COLO829 (cell line): ENCODE measurements at places on chromosomes 11 and 22.

GRCh38 chr11:119661226-119661625, 67.8 kb downstream of the NECTIN1 start:
- no peak for DNase-seq

DNA sequence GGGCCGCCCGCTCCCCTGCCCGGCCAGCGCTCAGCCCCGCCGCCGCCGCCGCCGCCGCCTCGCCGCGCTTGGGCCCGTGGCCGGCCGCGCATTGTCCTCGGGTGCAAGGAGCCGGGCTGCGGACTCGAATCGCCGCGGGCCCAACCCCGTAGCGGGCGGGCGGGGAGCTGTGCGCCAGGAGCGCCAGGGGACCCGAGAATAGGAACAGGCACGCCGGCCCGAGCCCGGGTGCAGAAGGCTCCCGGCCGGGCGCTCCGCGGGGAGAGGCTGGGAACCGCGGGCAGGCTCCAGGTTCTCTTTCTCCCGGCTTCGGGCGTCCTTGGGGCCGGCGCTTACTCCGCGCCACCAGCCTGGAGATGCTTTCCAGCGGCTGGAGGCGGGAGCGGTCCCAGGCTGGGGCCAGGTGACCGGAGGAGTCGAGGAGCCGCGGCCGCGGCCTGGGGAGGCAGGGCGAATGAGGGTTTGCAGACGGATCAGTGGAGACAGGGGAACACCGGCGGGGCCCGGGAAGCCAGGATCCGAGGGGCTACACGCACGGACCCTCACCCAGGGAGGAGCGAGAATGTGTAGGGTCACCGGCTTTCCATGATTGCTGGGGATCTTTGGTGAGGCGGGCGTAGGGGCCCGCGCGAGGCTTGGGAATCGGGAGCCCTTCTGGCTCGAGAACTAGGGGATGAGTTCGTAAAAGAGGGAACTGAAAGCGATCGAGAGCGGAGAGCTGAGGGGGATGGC, 726 bp downstream of the PKNOX2 start:
- no peak for DNase-seq

DNA sequence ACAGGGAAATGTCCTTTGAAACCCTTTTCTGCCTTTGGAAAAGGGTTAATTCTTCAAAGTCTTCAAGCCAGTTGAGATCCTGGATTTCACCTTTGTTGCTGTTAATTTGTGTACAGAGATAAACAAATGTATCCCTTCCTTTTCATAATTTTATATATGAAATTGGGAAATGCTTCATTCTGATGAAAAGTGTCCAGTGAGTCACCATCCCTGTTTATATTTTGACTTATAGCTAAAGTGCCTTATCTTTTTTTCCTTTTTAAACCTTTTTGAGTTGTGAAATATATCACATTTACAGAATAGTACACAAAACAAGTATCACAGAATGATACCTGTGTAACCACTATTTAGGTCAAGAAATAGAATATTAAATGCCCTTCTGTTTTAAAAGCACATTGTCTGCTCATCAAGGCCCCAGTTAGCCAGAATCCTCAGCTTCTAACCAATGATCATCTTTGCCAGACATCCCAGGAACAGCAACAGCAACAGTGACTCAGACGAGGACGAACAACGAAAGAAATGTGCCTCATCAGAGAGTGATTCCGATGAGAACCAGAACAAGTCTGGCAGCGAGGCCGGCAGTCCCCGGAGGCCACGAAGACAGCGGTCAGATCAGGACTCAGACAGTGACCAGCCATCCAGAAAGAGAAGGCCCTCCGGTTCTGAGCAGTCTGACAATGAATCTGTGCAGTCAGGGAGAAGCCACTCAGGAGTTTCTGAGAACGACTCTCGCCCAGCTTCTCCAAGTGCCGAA, 27.3 kb downstream of the CTR9 start:
- DNase-seq: peak; percentile 29

DNA sequence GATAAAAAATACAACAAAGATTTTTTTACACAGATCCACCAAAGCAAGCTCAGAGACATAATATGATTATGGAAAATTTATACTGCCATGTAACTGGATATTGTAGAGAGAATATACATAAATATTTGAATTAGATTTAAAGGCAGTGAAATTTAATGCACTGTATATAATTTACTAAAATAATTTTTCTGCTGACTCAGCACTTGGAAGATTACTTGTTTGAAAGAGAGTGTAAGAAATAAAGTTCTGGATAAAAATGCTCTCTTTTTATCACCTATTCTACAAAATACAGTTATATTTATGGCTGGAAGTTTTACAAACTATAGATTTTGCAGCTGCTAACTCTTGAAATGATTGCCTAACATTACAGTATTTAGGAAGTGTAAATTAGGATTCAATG, 628.3 kb upstream of the CHORDC1 start:
- DNase-seq: no peak

GRCh38 chr11:86374586-86374985, at the start of gene CCDC81:
TSS of gene CCDC81 (plus strand) at chr11:86374887. CDS start at chr11:86375164, 277 bp downstream.
- no peak for DNase-seq

GRCh38 chr11:89275966-89276365, 98.3 kb downstream of the TYR start:
- no peak for DNase-seq

GRCh38 chr11:11841116-11841722, 553 bp upstream of the USP47 start:
- peak; percentile 38 for DNase-seq

- no peak for DNase-seq
Observed at GRCh38 chr22:30251711-30252110, 5.2 kb upstream of the LIF start.

DNA sequence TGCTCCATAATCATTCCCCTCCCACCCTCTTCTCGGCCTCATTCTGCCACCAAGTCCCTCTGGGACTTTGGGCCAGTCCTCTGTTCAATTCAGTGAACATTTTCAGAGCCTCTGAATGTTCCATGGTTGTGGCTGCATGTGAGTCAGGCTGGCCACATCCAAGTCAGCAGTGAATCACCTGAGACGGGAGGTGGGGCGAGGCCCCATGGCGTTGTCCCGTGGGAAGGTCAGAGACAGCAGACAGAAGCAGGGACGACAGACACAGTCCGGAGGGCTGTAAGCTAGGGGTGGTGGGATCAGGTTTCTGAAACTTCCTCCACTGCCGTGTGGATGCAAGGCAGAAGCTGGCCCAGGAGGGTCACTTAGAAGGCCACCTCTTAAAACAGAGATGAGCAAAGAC, 324.8 kb downstream of the MN1 start:
- DNase-seq: no peak

GRCh38 chr11:79498667-79499066, 57.8 kb upstream of the TENM4 start:
- no peak for DNase-seq

- no peak for DNase-seq
Observed at GRCh38 chr11:109783840-109784239, 309.4 kb upstream of the ZC3H12C start.

DNA sequence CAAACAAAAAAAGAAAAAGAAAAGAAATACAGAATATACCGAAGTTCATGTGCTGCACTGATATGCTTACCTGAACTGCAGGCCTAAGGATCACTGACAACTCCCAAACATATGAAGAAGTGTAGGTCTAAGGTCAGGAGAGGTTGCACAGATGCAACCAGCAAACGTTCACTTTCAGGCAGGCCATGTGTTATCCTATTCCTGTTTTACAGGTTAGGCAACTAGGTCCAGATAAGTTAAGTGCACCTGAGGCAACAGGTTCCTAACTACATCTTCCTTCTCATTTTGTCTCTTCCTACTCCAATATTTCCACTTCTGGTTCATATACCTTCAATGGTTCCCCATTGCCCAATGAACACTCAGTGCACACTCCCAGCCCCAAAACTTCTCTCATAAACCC, 15.1 kb downstream of the PI4KA start:
- no peak for DNase-seq

DNA sequence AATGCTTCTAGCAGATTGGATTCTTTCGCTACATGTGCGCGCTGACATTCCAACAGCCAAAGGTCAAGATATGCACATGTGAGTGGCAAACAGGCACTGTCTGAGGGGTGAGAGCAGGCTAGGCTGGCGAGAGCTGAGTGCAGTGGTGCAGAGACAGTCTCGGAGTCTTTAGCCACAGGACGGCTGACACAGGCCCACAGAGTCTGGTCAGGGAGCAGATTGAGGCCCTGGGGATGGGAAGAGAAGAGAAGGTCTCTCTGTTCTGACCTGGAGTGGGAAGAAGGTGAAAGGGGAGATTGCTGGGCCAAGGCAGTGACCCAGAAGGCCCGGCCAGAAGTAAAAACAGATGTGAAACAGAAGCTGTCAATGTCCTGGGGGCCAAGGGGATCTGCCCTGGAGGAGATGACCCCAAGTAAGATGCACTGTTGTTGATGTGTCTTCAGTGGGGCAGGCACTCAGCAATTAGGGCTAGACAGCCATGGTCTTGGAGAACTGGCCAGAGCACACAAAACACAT, 197.8 kb downstream of the ETS1 start:
- no peak for DNase-seq

DNA sequence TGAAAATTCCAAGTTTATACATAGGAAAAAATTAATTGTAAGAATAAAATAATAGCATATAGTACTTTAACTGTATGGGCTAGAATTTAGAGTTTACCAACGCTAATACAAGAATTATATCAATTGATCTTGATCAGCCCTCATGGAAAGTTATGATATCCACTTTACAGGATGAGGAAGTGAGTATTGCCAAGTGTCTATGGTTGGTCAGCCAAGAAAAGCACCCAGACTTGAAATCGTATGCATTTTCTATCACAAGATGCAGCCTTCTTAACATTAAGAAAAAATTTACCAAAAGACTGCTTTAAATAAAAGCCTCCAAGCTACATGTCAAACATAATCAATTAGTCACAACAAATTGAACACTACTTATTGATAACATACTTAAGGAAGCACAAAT, 53.0 kb downstream of the DDI1 start:
- no peak for DNase-seq

- DNase-seq: no peak
Observed at GRCh38 chr11:45924036-45924915, 1.8 kb downstream of the LARGE2 start.

DNA sequence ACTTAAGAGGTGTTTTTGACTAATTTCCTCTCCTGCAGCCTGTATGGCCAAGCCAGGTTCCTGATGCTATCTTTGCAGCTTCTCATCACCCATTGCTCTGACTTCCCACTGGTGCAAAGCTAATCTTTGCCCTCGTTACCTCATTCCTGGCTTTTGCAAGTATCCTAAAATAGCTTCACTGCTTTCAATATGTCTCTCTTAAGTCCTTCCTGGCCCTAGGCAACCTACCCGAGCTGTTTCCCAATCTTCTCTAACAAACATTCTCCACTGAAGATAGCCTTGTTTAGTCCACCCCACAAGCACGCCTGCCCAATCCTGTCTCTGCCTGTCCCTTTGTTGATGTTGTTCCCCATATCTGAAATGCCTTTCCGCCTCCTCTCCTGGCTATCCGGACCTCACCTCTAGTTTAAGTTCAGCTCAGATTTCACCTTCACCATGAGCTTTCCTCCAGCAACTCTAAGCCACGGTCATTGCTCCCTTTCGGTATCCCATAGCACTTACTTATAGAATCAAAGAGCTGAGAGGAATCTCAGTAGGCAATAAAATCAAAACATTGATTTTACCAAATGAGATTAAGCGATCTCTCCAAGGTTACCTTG, 30.1 kb upstream of the CECR2 start:
- no peak for DNase-seq

DNA sequence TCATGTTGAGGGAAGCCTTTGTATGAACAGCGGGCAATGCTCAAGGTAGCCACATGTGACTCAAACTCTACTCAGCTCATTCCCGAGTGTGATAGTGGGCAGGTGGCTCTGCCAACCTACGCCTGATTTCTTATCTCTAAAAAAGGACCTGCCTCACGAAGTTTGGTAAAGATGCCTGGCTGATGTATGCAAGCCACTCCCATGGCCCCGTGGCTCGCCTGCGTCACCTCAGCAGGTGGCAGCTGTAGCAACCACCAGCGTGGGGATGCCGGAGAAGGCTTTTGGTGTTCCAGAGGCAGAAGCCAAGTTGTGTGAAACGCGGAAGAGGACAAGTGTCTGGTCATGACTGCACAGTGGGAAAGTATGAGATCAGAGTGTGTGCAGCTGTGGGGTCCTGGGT, 5.4 kb downstream of the FADS2 start:
- DNase-seq: no peak

DNA sequence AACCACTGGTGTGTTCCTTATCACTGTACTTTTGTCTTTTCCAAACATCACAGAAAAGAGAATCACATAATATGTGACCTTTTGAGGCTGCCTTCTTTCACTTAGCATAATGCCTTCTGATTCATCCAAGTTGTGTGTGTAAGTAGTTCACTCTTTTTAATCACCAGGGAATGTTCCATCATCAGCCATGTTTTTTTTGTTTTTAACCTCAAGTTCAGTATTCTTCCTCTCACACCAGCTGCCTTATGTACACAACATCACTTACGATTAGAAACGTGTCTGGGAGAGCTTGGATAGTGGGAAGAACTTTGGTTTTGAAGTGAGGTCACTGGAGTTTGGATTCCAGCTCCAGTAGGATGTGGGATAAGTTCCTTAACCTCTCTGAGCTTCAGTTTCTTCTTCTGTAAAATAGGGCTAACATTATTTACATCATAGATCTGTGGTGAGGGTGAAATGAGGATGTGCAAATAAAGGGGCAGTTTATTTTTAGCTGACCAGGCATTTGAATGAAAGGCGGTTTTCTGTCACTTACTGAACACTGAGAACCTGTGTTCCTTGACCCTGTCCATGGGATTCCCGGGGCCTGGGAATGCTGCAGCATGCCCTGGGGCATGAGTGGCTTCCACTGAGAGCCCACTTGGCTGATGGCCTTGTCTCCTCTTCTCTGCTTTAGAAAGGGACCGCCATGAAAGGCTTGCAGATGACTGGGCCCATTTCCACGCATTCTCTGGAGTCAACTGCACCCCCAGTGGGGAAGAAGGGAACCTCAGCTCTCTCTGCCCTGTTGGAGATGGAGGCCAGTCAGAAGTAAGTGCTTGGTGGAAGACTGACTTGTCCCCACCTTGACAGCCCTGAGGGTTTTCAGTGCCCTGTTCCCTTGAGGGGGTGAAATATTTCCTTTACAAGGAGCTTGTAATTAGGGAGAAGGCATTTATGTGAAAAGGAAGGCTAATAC, 92.6 kb downstream of the DEPDC5 start:
- DNase-seq: peak; percentile 68

GRCh38 chr11:112581747-112582146, 321.1 kb upstream of the PLET1 start:
- no peak for DNase-seq

DNA sequence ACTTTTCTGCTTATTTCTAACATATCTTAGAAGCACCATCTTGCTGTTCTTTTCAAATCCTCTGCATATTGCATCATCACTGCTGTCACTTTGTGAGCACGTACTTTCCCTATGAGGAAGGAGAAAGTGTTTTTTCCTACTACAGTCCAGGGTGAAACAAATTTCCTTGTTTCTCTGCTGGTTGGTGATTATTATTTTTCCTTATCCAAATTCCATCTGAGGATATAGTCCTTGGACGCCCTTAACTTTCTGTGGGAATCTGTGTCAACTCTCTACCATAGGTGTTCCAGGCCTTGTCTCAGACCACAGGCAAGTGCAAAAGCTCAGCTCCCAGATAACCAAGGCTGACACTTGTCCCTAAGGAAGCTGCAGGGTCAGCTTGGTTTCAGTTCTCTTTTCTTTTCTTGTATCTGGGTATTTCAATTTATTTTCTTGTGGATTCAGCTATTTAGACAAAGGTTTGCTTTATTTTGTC, 29.4 kb upstream of the LYVE1 start:
- no peak for DNase-seq

- DNase-seq: no peak
Observed at GRCh38 chr22:39169797-39170466, 17.5 kb upstream of the CBX7 start.
